ENCODE measurements at places on chromosomes 7 and 10.

- DNase-seq, result no peak
These were observed 136.3 kb downstream of the DPY19L1 start for GRCh38 chr7:34900891-34901513.

DNA sequence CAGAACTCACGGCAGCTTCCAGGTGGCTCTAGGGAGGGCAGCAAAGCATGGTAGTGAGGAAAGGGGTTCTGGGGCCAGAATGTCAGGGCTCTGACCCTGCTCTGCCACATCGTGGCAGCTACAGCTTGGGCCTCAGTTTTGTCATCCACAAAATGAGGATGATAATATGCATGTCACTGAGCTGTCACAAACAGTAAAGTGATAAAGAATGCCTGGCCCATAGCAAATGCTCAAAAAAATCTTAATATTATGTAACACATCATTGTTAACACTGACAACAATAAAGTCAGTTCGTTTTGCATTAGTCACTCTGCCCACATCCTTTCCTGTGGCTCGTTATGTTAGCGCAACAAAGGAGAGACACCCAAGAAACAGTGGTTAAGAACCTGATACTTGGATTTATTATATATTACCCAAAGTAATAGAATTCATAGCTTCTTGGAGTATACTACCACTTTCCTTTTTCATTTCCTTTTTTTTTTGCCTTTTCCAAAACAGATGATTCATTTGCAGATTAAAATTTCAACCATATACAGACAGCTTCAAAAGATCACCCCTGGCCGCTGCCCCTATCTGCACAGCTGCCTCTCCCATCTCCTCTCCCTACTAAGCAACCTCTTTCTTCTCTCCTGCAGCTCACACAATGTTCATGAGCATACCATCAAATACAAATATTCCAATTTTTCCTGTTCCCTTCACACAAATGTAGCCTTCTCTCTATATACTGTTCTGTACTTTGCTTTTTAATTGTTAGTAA is 45.5 kb upstream of the DDC start:
- peak; percentile 61 for DNase-seq

DNA sequence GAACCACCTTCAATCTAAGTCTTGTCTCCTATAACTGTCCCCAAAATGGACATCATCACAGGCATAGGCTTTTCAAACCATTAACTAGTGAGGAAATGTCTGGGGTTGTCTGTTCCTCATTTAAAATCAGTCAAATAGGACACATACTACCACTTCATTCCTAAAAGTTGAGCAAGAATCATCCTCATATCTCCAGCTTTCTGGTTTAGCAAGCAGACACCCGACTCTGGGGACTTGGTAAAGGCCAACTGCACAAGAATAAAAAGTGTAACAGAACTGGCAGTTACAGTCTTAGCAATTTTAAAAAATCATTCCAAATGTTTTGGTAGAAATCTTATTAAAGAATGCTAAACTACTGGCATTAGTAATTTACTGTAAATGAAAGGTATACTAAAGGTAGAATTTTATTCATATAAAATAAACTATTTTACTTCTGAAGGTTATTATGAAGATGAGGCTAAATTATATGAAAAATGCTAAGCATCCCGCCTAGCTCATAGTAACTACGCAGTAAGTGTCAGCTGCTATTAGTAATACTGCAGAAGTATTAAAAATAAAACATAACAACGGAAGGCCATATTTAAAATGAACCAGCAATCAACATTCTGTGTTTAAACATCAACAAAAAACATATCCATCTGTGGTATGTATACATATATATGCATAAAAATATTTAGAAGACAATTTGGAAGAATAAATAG is 60.8 kb downstream of the ZNF438 start:
- DNase-seq, result no peak

GRCh38 chr10:70352401-70353097 is 29.9 kb downstream of the LRRC20 start:
- no peak for DNase-seq

GRCh38 chr7:33449847-33450246 is 320.5 kb downstream of the BBS9 start:
- no peak for DNase-seq

DNA sequence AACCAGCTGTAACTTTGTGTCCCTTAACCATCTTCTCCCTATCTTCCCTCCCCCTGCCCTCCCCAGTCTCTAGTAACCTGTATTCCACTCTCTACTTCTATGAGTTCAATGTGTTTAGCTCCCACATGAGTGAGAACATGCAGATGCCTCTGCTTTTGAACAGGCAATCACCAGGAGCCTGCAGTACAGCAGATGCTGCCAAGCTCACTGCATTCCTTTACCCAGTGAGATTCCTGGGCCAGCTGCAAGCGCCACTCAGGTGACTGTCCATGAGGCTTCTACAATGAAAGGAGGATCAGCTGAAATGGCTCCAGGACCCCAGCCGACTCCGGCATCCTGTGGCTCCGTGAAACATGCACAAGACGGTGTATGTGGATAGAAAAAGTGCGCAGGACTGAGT is 15.7 kb downstream of the GRID1 start:
- DNase-seq, result no peak

- peak; percentile 10 for DNase-seq
These were observed 11.8 kb downstream of the COG5 start for GRCh38 chr7:107551936-107552335.

GRCh38 chr10:72765051-72765745 is 73.3 kb downstream of the MCU start:
- DNase-seq, result peak; percentile 30

- no peak for DNase-seq
These were observed 13.5 kb downstream of the AHR start for GRCh38 chr7:17311952-17312351.

All from EL (cell line).